Heart left ventricle (tissue), 16 donors: ENCODE measurements at places on chromosomes 12 and 14.

GRCh38 chr12:50786498-50787231, 22.8 kb downstream of the ATF1 start:
- no peak for DNase-seq

DNA sequence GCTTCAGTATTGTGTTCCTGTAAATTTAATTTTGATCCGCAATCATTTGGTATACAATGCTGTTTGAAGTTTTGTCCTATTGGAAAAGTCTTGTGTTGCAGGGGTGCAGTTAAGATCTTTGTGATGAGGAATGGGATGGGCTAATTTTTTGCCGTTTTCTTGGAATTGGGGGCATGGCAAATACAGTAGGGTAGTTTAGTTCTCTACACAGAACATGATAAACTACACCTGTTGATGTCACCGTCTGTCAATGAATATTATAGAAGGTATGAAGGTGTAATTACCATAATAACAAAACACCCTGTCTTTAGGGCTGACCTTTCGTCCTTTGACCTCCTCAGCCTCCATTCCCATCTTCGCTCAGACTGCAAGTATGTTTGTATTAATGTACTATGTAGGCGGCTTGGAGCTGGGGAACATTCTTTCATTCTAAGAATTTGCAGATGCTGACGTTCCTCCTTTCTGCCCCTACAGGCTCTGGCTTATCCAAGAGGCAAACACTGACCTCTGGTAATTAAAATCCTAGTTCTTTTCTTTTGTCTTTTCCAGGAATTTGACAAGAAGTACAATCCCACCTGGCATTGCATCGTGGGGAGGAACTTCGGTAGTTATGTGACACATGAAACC, 1.7 kb downstream of the DYNLL1 start:
- DNase-seq, result no peak

DNA sequence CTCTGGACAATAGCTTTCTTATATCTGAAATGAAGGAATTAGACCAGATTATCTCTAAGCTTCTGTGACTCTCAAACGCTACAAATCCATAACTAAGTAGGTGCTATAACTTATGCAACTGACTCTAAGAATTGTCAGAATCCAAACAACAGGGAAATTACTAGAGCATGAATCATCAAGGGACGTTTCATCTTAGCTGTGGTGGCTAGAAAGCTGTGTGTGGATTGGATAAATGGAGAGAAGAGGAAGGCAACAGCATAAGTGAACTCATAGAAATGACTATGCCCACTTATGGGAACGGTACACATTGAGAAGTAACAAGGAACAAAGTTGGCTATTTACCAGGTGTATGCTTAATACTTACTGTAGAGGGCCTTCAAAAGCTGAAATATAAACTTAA, 96.0 kb upstream of the NEDD1 start:
- DNase-seq, result no peak

DNA sequence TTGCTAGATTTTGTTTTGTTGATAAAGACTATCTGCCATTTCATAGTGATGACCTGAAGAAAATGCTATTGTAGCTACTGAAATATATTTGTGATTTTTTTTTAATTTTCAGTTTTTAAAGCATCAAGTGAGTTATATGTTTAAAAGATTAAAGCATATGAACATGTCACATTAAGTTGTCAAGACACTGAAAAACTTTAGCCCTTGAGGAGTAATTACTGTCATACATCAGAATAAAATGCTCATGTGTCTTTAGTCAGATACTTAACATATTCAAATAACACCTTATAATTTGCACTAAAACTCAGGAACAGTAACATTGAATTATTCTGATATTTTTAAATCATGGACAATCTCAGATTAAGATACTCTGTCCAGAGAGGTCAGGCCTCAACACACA, 108.1 kb upstream of the ATXN7L3B start:
- no peak for DNase-seq

DNA sequence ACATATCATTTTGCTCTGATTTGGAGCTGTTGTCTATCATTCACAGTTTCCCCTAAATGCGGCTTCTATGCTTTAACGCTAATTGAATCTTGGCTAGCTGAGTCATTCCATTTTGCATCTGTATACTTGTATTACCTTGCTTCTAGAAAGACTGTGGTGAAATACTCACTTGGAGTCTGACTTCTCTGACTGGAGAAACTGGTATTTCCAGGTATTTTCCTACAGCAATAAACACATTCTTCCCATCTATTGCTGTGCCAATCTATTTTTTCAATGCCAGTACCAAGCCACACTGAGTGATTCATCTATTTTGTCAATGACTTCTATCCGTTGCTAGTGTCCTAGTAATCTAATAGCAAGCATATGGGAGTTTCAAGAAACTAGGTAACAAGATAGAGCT, 76.0 kb upstream of the ST8SIA1 start:
- DNase-seq, result no peak

GRCh38 chr14:53368066-53368465, 214.9 kb upstream of the DDHD1 start:
- DNase-seq, result no peak

DNA sequence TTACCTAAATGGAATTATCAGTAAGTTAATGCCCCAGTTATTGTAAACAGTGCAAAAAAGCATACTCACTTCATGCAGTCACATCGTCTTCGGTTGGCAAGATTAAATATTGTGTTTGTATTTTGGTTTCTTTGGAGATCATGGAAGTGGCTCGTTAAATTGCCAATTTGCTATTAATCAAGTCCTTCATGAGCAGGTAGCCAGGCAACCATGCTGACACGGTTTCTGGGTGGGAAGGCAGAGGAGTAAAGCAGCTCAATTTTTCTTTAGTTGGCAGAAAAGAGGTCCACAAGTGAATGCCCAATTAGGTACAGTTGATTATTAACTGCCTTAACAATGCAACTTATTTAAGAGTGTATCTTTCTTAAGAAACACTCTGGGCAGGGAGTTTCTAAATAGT, 43.9 kb downstream of the PPP4R3A start:
- DNase-seq, result no peak

GRCh38 chr12:88362439-88362838, 217.8 kb downstream of the KITLG start:
- no peak for DNase-seq
